ENCODE measurements at places on chromosomes 3 and 15.

- DNase-seq, result no peak
These were observed 33.9 kb upstream of the HHATL start for GRCh38 chr3:42736531-42736930.

GRCh38 chr3:126179825-126180476 lies 435 bp downstream of the ALDH1L1 start:
- no peak for DNase-seq

DNA sequence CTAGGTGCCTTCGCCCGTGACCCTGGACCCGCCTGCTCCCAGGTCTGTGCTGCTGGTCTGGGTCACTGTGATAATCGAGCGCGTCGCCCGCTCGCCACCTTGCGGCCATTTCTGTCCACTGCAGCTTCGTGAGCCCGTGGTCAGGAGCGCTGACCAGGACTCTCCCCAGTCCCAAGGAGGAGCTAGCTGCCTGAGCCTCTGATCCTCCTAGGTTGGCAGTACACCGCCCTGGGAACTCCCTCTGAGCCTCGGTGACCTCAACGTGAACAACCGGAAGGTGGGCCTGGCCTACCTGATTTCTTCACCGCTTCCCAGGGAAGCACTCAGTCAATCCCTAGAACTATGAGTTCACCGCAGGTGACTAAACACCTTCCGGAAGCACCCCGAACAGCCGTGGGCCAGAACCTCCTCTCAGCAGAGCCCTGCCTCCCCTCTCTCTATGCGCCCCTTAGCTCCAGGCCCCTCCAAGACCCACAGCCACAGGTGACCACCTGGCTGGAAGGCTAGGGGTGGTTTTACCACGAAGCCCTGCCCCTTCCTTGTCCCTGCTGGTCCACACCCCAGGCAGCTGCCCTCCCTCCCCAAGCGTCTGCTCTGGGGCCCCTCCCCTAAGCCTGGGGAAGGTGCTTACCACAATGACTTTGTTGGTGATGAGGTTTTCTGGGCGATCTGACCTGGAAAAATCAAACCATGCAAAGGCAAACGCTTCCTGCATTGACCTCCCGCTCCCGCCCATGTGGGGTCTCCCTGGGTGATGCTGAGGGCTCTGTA lies 9.7 kb downstream of the PLA2G4D start:
- DNase-seq, result peak; percentile 92

DNA sequence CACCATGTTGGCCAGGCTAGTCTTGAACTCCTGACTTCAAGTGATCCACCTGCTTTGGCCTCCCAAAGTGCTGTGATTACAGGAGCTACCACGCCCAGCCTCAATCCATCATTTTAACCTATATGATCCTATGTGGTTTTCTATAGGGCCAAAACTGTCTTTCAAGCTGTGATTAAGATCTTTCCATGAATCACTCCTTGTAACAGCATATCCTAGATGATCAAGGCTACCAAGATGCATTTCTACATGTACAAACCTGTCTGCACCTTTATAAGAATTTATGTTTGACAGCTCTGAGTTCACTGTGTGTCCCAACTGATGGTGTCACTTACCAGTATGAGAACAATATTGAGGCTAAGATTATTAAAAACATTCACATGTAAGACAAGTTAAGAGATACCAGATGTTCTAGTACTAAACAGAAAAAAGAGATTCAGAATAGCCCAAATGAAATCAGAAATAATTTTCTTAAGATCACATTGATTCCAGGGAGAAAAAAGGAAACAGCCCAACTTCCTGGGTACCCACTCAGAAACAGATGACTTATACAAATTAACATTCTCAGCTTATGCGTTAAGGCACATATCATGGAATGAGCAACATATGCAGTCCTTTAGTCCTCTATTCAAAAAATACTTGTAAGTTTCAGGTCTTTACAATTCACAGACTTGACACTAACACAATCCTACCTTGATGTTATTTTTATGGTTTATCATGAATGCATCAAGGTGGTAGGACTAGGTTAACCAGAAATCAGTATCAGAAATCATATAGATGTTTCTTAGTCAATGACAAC lies 24.8 kb upstream of the PPIB start:
- DNase-seq, result no peak

GRCh38 chr3:127568586-127568985 lies 21.9 kb downstream of the TPRA1 start:
- no peak for DNase-seq

- no peak for DNase-seq
These were observed 56.7 kb upstream of the DGKG start for GRCh38 chr3:186418671-186419145.

- DNase-seq, result peak; percentile 62
These were observed 114.2 kb downstream of the KLF13 start for GRCh38 chr15:31440754-31441311.

GRCh38 chr3:76661527-76662250 lies 378.2 kb upstream of the ROBO2 start:
- no peak for DNase-seq

DNA sequence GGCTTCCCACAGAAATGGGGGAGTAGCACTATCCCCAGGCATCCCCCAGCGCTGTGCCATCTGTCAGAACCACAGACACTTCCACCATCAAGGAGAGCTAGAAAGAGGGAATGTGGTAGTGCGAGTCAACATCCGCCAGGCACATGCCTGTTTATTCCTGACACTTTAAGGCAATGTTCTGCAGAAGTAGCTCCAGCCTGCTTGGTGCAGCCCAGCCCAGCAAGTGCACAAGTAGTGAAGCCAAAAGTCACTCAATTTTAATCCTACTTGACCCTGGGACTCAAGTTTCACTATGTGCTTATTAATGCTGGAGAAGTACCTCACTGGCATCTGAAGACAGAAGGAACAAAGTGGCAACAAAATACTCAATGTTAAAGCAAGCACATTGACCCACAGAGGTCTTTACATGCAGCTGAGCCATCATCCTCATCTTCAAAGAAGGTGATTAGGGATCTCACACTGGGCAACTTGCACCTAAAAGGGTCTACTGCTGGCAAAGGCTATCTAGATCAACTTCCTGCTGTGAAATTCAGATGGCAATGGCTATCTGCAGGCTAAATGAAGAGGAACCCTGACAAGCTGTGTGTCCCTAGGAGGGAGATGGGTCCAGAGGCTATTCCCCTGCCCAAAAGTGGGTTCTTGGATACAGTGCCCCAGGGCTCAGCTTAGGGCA lies 61.4 kb upstream of the CLDN18 start:
- no peak for DNase-seq

GRCh38 chr15:98506711-98507110 lies 141.6 kb upstream of the IGF1R start:
- no peak for DNase-seq

- DNase-seq, result no peak
These were observed 116.8 kb upstream of the UBE2E2 start for GRCh38 chr3:23086331-23086730.

- no peak for DNase-seq
These were observed 7.2 kb upstream of the SEC22A start for GRCh38 chr3:123194552-123194951.

GRCh38 chr3:150227839-150228238 lies 180.3 kb upstream of the TSC22D2 start:
- DNase-seq, result peak; percentile 76

- no peak for DNase-seq
These were observed 3.0 kb downstream of the INKA1 start for GRCh38 chr3:49805897-49806701.

DNA sequence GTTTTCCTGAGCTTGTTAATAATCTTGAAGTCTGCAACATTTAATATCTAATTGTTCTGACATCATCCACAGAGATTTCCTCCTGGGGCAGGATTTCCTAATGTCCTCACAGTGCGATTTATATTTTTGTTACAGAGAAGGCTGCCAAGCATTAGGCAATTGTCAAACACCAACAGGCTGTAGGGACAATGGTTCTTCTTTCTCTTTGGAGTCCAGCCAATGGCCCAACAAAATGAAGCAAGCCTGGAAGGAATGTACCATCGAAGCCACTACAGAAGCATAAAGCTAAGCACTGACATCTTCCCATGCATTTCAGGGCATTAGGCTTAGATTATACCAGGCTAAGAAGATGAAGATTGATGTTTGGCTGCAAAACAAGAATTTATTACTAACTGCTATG lies 173.0 kb upstream of the FRMD4B start:
- DNase-seq, result no peak

GRCh38 chr15:75779504-75779903 lies 63.7 kb upstream of the UBE2Q2 start:
- no peak for DNase-seq

GRCh38 chr15:92095693-92096092 lies 242.2 kb downstream of the SLCO3A1 start:
- no peak for DNase-seq

GRCh38 chr3:61793521-61793920 lies 232.2 kb downstream of the PTPRG start:
- no peak for DNase-seq

DNA sequence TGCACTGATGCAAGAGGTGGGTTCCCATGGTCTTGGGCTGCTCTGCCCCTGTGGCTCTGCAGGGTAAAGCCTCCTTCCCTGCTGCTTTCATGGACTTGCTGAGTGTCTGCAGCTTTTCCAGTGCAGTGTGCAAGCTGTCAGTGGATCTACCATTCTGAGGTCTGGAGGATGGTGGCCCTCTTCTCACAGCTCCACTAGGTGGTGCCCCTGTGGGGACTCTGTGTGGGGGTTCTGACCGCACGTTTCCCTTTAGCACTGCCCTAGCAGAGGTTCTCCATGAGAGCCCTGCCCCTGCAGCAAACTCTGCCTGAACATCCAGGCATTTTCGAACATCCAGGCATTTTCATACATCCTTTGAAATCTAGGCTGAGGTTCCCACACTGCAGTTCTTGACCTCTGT lies 329.8 kb upstream of the NAALADL2 start:
- DNase-seq, result no peak

All from GM03348 (cell line).